ENCODE measurements at places on chromosomes 2 and 18.

DNA sequence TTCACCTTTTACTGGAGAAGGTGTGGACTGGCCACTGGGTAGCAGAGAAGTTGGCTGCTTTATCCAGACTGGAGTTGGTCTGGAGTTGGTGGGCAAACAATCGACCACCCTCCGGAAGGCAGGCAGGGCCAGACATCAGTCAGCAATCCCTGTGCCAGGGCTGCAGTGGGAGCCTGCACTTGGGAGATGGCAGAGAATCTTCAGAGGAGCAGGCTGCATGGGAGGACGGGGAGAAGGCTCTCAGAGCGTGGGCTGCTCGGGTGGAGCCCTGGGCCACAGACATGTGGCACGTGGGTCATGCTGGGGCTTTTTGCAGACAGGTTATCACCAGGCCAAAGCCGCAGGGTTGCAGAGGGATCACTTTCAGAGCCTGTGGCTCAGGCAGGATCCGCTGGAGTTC is 29.6 kb downstream of the SLC9A4 start:
- no peak for DNase-seq

- DNase-seq, result no peak
These were observed 104.7 kb upstream of the DSEL start for GRCh38 chr18:67621049-67621713.

- no peak for DNase-seq
These were observed 88.2 kb upstream of the TMEM200C start for GRCh38 chr18:5983488-5983887.

DNA sequence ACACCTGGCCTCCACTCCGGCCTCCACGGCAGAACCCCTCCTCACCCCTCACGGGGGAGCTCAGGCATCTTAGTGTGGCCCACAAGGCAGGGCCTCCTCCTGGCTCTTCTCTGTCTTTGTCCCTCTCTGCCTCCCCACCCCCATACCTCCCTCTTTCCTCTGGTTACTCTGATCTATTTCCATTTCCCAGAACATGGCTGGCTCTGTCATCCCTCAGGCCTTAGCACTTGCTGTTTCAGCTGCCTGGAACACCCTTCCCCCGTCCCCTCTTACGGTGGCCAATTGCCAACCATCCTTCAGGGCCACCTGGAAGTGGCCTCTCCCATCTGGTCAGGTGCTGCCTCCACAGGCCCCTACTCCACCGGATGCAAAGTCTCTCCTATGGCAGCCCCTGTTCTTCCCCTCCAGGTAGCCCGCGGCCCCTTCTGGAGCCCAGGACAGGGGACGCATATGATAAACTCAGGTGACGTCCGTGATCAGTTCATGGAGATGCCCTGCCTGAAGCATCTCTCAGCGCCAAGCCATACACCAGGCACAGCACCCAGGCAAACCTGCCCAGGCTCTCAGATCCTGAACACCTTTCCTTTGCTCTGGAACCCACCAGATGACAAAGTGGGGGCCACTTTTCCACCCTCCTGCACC is 3.6 kb upstream of the ECEL1 start:
- DNase-seq, result no peak

- DNase-seq, result no peak
These were observed 43.7 kb downstream of the CERKL start for GRCh38 chr2:181613241-181613640.

GRCh38 chr18:48975817-48976649 is 25.3 kb upstream of the SMAD7 start:
- peak; percentile 89 for DNase-seq

DNA sequence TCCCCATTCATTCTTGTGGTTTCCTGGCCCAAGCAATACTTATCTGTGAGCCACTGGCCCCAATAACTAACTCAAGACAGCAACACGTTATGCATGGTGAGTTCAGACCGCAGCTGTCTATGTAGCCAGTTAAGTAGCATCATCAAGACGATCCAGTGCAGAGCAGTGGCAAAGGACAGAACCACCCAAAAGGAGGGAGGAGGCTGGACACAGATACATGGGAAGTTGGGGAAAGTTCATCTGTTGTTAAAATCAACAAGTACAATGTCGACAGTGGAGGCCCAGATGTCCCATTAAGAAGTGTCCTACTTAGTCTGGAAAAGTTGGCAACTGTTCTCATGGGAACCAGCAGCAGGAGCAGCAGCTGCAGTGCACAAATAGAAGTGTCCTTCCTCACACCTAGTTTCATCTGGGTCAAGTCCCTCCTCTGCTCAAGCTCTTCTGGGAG is 106.9 kb upstream of the THOC1 start:
- no peak for DNase-seq

DNA sequence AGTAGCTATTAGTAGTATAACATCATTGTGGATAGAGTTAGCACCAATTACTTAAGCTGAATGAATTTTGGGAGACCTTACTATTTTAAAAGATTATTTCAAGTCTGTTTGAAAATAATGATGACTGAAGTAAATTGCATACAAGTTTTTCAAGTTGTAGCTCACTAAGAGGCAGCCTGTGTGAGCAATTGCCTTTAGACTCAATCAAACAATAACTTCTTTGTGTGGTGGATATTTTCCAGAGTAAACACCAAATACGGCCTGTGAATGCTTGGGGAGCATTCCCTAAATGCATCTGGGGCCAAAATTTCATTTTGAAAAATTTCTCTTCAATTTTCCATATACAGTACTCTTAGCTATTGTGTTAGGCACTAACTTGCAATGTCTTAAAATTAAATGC is 7.9 kb downstream of the SERPINB12 start:
- DNase-seq, result no peak

DNA sequence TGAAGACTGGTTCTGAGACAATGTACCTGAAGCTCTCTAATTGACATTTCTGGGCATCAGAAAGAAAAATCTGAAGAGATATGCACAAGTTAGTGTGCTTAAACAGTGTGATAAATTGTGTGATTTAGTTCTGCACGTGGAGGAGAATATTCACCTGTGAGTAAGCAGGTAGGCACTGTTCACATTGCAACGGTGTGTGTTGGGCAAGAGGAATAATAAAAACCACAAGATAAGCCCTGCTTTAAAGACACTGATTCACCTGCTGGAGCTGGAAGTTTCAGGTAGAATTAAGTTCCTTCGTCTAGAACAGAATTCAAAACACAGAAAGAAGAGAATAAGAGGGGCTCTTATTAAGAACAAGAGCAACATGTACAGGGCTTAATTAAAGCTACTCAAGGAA is 864.3 kb upstream of the SOX11 start:
- no peak for DNase-seq

DNA sequence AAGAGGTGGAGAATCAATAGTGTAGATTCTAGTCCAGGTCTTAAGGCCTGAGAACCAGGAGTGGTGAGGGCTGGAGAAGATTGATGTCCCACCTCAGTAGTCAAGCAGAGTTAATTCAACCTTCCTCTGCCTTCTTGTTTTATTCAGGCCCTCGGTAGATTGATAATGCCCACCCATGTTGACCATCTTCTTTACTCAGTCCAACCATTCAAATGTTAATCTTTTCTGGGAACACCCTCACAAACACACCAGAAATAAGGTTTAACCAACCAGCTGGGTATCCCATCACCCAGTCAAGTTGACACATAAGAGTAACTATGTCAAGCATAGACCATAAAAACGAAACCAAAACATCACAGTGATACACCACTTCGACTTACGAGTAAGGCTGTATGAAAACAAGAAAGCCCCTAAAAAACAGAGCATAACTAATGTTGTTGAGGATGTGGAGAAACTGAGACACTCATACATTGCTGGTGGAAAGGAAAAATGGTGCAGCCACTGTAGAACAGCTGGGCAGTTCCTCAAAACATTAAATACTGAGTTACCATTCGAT is 57.5 kb downstream of the SLC35F5 start:
- no peak for DNase-seq

DNA sequence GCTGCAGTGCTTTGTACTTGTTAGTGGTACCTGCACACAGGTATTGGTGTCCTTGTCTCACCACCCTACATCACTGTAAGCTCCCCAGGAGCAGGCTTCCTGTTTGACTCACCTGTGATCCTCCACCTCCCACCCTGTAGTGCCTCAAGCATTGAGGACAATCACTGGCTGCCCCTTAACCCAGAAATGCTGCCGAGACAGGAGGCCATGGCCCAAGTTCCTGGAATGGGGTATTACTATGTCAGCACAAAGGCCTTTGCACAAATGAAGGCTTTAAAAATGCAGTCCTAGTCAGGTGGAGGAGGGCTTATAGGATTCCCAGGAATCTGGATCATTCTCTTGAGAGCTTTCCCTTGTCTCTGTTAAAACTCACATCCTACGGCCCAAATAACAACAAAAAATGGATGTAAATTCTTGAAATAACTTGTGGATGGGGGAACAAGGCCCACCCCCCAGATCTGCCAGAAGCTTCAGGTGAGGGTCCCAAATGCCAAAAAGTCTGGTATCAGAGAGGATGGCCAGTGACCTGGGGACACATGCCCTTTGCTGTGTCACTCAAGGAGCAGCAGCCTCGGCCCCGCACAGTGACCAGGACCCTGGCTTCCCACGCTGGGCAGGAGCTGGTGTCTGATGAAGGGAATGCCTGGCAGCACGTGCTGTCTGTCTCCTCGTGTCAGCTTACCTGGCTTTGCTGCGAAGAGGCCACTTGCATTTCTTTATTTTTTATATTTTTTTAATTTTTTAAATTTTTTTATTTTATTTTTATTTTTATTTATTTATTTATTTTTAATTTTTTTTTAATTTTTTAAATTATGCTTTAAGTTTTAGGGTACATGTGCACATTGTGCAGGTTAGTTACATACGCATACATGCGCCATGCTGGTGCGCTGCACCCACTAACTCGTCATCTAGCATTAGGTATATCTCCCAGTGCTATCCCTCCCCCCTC is 3.7 kb upstream of the IL37 start:
- no peak for DNase-seq

GRCh38 chr2:85156153-85156552 is 23.0 kb downstream of the TCF7L1 start:
- DNase-seq, result peak; percentile 48

DNA sequence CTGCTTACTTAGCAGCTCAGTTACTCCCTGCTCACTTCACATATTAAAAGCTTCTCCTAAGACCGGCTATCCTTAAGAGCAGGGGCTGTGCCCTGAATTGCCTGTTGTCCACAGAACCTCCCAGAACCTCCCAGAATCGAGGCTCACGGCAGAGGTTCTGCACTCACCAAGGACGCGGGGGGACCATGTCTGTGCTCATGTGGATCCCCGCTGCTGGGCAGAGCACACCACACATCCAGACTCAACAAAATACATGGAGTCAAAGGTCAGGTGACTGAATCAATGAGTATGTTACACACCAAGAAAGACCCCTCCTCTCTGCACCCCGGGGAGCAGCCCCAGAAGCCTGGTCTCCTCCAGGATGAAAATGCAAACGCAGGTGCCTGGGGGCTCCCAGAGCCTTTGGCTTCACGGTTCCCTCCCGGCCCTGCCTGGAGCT is 149.0 kb downstream of the MBP start:
- DNase-seq, result no peak

DNA sequence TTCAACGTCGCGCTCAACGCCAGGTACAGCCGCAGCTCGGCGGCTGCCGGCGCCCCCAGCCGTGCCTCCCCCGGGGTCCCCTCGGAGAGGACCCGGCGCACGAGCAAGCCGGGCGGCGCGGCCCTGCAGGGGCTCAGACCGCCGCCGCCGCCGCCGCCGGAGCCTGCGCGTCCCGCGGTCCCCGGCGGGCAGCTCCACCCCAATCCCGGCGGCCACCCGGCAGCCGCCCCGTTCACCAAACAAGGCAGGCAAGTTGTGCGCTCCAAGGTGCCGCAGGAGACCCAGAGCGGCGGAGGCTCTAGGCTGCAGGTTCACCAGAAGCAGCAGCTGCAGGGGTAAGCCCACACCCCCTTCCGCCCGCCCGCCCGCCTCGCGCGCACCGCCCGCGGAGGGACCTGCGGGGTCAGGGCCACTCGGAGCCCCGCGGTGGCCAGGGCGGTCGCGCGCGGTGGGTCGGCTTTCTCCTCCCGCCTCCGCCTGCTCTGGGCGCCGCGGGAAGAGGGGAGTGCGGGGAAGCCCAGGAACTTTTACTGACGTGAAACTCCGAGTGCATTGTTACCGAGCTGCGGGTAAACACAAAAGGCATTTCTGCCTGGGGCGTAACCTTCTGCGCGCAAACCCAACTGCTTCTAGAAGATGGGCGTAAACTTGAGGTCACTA is 861 bp downstream of the LTBP1 start:
- peak; percentile 34 for DNase-seq

DNA sequence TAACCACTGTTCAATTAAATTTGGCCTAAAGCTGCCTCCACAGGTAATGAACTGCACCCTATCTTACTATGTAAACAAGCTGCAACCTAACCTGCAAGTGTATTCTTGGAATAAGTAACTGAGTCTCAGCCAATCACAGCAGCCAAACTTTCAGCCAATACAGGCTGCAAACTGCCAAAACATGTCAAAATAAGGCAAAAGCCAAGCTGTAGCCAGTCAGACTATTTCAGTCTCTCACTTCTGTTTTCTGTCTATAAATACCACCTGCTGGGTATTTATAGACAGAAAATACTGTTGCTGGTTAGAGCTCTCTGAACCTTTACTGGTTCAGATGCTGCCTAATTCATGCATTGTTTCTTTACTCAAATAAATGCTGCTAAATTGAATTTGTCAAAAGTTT is 14.3 kb downstream of the C2orf76 start:
- DNase-seq, result no peak

GRCh38 chr2:163667064-163667887 is 68.5 kb downstream of the FIGN start:
- peak; percentile 93 for DNase-seq

DNA sequence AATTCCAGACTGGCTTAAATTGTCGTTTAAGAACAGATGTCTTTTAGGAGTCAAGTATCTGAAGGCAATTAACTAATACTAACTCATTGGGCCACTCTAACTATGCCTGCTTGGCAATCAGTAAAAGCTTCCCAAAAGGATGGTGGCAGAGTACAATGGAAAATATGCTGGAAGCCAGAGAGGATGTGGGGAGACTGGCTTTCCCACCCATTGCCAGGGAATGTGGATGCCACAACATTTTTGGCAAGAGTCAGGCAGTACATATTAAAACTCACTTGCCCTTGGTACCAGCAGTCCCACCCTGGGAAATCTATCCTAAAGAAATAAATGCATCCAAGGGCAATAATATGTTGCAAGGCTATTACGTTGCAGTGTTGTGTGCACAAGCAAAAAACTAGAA is 74.0 kb upstream of the FZD7 start:
- peak; percentile 43 for DNase-seq

DNA sequence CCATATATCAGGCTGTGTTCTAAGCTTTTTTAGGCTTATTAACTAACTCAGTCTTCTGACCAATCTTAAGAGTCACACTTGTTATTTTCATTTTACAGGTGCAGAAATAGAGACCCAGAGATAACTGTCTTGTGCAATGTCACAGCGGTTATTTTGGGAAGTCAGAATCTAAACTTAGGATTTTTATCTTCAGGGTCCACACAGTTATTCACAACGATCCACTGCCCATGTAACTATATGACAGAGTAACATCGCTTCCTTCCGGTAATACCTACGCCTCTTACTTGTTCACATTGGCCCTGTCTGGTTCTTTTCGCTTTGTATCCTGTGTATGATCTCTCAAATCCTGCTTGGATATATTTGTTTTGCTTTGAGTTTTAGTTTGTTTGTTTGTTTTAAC is 631.7 kb downstream of the LRP1B start:
- DNase-seq, result no peak

- DNase-seq, result peak; percentile 89
These were observed 52.1 kb downstream of the SLC38A11 start for GRCh38 chr2:164903204-164903603.

All from fibroblast of skin of right biceps (primary cell).